ENCODE measurements at places on chromosomes 12 and 14. TPM values are rescaled to one million over a fixed set of nuclear protein-coding genes. Genes with fewer than 3 reads are reported as not detected.

DNA sequence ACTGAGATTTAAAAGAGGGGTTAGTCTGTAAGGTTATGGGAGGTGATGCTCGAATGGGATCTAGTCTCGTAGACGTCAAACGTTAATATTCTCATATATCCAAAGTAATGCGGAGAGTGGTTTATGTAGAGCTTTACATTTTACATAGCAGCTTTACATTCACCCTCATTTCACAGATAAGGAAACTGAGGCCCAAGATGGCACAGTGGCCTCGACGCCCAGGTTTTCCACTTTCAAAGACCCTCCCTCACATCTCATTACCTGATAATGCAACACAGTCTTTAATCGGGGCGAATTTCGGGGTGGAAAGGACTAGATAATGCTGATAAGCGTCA is 450 bp upstream of the TDG start:
- DNase-seq = no peak

GRCh38 chr12:111766608-111767361 is at the start of gene ALDH2:
Gene ALDH2, plus strand, starts transcription at chr12:111766933. Its CDS starts 50 bp downstream, at chr12:111766983.
- peak; percentile 82 for DNase-seq

GRCh38 chr12:32877601-32878459 is 18.7 kb downstream of the PKP2 start:
- DNase-seq = no peak

GRCh38 chr12:45991284-45992249 is 1.2 kb upstream of the SCAF11 start:
- DNase-seq = peak; percentile 83

GRCh38 chr14:20791187-20791586 is 10.1 kb downstream of the RNASE6 start:
- DNase-seq = no peak

- no peak for DNase-seq
Measured at GRCh38 chr12:97647142-97647541, 184.5 kb downstream of the RMST start.

DNA sequence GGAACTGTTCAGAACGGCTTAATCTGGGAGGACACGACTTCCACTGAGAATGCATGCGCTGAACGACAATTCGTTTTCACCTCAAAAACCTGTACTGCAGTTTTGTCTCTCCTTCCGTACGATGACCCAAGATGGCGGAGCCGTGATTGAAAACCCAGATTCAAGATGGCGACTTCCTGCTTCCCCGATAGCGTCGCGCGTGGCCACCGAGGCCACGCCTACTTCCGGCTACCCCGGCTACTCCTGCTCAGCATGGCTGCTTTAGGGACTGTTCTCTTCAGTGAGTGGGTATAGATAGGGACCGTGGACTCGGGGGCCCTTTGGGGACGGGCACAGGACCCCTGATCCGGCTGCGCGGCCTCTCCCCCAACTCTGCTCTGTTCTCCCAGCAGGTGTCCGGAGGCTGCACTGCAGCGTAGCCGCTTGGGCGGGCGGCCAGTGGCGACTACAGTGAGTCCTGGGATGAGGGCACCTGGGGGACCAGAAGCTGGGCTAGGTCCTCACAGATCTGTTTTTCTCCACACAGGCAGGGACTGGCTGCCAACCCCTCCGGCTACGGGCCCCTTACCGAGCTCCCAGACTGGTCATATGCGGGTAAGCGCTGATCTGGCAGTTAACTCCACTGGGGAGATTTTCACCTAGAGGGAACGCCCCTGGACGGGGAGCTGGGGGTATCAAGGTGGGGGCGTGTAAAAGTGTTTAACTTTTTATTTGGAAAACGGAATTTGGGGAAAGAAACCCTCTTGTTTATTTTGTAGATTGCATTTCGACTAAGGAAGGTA is at the start of gene MRPL52:
Gene MRPL52, plus strand, starts transcription at position 227 of the 782 bp plus-strand sequence. Its CDS starts 26 bp downstream, at position 253.
- peak; percentile 98 for DNase-seq

DNA sequence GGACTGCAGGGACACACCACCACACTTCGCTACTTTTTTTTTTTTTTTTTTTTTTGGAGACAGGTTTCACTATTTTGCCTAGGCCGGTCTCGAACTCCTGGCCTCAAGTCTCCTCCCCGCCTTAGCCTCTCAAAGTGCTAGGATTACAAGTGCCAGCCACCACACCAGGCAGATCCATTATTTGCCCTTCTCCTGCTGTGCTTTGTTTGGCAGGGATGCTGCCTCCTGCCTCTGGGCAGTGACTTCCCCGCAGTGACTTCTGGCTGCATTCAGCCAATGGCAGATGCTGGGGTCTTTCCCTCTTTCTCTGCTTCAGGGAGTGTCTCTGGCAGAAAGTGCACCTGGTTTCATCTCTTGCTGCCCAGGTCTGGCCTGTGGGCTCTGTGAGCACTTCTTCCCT is 6.7 kb upstream of the MORN3 start:
- no peak for DNase-seq

DNA sequence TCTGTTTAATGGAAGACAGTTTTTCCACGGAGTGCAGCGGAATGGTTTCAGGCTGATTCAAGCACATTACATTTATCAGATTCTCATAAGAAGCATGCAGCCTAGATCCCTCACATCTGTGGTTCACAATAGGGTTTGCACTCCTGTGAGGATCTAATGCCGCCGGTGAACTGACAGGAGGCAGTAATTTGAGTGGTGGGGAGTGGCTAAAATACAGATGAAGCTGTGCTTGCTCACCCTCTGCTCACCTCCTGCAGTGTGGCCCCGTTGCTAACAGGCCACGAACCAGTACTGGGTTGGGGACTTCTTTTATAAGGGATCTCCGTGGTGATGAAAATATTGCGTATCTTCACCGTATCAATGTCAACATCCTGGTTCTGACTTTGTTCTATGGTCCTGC is 107.8 kb downstream of the OTX2 start:
- DNase-seq = no peak

- DNase-seq = no peak
Measured at GRCh38 chr12:6539314-6539682, 5.0 kb downstream of the GAPDH start.

Gene ACOT6
- polyA plus RNA-seq = 0.19 TPM

Gene GZMB
- not detected for polyA plus RNA-seq

Gene GPR137C
- 2.4 TPM for polyA plus RNA-seq

Gene CYP46A1
- 4.8 TPM for polyA plus RNA-seq

Gene DIO2
- 1.9 TPM for polyA plus RNA-seq
